Ureter (tissue), 1 donor: ENCODE measurements at places on chromosomes 5 and 9. TPM values are rescaled to one million over a fixed set of nuclear protein-coding genes. Genes with fewer than 3 reads are reported as not detected.

Gene PCDHGA2
- 2.6 TPM for total RNA-seq

Gene PCDHB10
- 2.5 TPM for total RNA-seq

GRCh38 chr5:43997647-43998272, 391.5 kb downstream of the FGF10 start:
- no peak for DNase-seq

DNA sequence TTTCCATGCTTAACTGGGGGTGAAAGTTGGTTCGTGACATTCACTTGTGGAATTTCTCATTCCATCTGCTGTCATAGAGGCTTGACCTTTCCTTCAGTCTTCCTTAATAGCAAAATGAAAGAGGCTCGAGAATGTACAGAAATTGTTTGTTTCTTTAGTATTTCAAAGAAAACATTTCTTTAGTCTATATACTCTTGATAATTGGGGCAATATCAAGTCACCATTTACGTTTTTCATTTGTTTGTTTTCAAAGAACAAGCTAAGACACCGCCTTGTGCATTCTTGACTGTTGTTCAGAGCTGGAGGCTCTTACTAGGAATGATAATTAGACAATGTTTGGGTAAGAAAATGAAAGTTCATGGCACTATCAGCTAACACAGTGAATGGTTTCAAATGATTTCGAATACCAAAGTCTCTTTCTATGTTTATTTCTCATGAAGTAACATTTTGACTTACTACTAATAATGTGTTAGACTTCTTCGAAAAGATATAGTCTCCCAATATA, 835.4 kb downstream of the SEMA5A start:
- no peak for DNase-seq

DNA sequence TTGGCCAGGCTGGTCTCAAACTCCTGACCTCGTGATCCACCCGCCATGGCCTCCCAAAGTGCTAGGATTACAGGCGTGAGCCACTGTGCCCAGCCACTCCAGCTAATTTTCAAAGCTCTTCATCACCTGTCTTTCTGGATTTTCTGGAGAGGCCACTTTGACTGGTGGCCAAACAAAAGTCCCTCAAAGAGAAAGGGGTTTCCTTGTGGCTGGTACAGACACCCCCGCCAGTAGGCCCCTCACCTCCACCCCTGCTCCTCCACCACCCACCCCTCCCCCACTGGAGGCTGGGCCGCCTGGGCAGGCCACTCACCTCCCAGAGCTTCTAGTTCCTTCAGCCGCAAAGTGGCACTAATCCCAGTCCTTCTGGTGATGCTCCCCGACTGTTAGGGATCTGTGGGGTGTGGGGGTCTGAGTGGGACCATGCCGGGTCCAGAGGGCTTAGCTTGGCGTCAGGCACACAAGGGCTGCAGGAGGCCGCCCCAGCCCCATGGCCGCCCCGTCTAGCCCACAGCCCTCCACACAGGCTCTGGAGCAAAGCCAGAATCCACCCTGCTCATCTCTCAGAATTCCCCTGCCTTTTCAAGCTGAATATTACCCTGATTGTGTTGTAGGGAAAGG, 182.0 kb upstream of the IER5L start:
- DNase-seq = no peak

DNA sequence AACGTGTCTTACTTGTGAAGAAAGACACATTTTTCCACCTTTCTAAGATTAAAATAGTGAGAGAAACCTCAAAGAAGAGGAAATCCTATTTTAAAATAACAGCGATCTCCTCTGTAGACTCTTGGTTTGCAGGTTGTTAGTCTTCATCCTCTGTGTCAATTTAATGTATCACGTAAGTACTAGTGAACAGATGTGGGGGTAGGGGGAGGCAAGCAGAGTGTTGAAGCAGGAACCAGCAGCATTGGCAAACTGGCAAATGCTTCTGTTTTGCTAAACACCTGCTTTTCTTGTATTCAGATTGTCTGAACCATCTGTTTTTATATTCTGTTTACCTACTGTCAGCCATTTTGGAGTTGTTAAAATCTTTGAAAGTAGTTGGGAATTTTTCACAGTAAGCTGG, 159.3 kb upstream of the TLX3 start:
- DNase-seq = no peak

Gene GABRA6
- not detected for total RNA-seq

- no peak for DNase-seq
These were observed 16.1 kb downstream of the KCNN2 start for GRCh38 chr5:114377946-114378345.

GRCh38 chr5:164058621-164059020, 553.2 kb downstream of the MAT2B start:
- DNase-seq = no peak
